ENCODE measurements at places on chromosomes 1 and 21.

DNA sequence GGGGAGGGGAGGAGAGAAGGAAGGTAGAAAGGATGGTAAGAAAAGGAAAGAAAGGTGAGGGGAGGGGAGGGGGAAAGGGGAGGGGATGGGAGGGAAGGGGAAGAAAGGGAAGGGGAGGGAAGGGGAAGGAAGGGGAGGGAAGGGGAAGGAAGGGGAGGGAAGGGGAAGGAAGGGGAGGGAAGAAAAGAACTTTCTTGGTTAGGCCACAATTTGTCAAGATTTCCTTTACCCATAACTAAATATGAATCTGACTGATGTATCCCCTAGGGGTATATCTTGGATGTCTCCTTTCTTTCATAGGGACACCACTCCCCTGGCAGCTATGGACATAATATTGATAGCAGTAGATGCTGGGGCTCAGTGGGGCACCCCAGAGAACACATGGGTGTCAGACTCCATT, 54.4 kb upstream of the PRELP start:
- no peak for DNase-seq

DNA sequence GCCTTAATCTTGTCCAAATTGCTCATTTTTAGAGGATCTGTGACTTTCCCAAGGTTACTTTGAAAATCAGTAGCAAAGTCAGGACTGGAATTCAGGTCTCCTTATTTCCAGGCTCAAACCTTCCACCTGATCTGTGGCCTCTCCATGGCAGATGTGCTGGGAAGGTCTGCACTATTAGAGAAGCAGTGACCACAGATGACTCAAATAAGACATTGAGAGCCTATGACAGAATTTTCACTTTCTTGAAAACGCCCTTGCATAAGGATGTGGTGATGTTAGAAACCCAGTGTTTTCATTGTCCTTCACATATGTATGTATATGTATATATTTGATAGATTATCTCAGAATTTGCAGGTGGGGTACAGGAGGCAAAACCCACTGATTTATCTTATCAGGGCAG, 45.3 kb downstream of the TTC39A start:
- no peak for DNase-seq

- DNase-seq = no peak
Measured at GRCh38 chr1:110165761-110166231, 15.5 kb downstream of the SLC6A17 start.

DNA sequence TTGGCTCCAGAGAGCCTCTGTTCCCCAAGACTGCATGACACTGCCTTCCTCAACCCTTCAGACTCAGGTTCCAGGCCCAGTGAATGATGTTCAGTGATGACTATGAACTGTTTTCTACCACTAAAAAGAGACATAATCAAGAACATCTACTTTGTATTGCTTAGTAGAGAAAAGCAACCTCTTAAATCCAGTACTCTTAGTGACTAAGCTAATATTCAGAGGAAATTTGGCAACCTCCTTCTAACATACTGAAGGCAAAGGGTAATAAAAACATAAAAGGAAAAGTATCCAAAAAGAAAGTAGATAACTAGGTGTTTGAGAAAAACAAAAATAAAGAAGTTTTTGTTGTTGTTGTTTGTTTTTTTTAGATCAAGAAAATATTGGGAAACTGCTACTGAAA, 153.3 kb upstream of the RUNX1 start:
- DNase-seq = no peak

GRCh38 chr1:21935393-21935804, 1.7 kb downstream of the HSPG2 start:
- no peak for DNase-seq

GRCh38 chr1:7070389-7071029, 285.3 kb downstream of the CAMTA1 start:
- DNase-seq = peak; percentile 3

DNA sequence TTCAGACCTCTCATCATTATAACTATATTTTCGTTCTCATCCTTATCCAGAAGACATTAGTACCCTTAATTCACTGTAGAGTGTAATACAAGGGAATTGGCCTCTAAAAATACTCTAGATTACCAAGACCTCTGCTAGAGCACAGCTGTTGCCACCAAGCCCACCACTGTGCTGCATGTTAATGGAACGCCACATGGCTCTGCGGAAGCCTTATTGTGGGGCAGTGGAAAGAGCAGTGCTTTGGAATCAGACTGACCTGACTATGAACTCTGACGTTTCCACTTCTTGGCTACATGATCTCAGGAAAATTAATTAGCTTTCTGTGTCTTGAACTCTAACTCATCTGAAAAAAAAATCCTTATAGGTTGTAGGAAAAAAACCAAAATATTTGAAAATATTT, 222.1 kb downstream of the LMX1A start:
- DNase-seq = no peak

DNA sequence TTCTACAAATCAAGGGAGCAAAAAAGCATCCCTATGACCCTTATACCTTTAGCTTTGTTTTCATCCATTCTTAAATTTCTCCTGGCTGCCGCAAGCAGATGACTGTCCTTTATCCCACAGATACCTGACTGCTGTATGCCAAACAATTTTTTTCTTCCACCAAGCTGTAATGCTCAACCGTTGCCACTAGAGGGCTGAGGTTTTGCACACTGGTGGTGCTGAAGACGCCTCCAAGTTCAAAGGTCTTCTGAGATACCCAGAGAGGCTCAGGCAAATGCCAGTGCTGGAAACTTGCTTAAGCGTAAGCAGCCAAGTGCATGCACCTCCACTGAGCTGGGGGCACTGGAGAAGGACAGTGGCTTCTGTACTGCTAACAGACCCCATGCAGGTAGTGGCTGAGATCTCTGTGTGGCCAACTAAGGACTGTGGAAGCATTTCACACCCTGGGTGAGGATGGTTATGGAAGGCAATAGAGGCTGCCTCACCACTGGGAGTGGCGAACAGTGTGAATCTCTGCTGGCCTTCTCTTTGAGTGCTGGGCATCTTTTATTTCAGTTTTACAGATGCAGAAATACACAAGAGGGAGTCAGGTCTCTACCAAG, 28.5 kb downstream of the CNIH3 start:
- peak; percentile 25 for DNase-seq

- DNase-seq = no peak
Measured at GRCh38 chr1:11951901-11952300, 17.4 kb downstream of the PLOD1 start.

DNA sequence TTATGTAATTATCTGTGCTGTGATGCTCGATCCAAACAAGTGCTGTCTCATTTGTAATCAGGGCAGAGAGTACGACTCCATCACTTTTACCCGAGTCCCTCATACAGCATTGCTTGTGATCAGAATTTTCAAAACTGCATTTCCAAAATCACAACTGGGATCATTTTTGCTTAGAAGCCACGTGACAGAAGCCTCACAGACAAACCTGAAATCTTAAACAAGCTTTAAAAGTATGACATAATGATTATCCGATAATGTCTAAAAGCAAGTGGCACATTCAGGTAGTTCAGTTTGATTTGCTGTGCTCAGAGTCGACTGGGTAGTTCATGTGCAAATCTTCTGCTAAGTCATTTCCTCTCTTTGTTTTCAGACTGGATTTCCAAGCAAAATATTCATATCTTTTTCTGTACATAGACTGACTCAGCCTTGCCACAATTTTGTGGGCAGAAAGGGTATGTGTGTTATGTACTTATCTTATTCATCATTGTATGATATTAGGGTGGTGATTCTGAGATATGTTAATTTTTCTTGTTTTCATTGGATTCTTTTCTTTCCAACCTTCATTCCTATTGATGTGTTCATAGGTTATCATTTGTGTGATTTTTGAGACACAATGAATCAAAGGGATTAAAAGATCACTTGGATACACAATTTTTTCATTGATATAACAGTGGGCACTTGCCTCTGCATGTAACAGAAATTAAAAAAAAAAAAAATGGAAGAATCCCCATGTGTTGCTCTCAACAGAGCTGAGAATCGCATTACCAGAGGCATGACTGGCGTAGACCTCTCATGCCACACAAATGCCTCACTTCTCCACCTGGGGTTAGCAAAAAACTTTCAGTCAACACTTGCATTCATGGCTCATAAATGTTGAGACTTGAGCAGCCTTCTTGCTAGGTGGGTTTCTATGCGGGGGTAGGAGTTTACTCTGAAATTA, 355.7 kb downstream of the LTN1 start:
- no peak for DNase-seq

DNA sequence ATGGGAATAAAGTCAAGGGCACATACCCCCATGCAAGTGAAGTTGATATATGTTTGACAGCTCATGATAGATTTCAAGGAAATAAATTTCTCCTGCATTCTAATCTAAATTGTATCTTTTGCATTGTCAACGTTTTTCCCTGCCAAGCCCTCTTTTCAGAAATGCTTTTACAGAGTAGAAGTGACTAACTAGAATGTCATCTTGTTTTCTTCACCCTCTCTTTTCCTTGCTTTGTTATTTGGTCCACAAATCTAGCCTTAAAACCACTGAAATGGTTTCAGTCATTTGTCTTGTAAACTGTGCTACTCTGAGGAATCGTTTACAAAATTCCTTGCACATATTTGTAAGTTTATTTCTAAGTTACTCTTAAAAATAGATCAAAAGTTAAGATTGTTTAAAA, 600.8 kb upstream of the CXADR start:
- DNase-seq = no peak

GRCh38 chr1:234553240-234554188, 56.5 kb downstream of the IRF2BP2 start:
- no peak for DNase-seq

- DNase-seq = no peak
Measured at GRCh38 chr1:184044603-184045376, 6.7 kb upstream of the TSEN15 start.

DNA sequence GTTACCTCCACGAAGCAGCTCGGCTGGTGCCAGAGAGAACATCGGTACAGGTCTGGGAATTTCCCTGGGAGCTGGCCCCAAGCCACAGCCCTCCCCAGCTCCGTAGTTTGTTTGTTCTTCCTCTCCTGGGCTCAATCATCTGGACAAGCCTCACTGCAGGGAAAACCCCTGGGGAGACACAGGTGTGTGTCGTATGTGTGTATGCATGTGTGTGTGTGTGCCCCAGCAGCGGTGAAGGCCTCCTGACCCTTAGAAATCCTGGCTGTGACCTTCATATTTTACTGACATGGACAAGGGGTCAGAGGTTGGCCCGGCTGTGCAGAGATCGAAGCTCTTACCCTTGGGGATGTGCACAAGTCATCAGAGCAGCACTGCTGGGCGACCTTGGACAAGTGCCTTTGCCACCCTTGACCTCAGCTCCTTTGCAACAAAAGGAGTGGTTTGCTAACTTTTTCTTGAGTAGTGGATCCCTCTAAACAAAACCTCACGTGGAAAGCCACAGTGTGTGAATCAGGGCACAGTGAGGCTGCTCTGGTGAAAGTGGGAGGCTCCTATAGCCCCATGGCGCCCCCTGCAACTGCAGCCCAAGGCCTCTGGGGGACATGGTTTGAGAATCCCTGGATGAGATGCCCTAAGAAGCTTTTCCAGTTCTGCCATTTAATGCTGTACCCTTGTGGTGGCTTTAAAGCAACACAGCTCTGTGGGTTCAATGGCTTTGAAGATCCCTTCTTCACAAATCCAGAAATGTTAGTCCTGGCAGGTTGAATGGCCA, 12.3 kb upstream of the IL22RA1 start:
- DNase-seq = no peak

GRCh38 chr1:171350594-171350993, 36.6 kb downstream of the FMO4 start:
- DNase-seq = no peak

DNA sequence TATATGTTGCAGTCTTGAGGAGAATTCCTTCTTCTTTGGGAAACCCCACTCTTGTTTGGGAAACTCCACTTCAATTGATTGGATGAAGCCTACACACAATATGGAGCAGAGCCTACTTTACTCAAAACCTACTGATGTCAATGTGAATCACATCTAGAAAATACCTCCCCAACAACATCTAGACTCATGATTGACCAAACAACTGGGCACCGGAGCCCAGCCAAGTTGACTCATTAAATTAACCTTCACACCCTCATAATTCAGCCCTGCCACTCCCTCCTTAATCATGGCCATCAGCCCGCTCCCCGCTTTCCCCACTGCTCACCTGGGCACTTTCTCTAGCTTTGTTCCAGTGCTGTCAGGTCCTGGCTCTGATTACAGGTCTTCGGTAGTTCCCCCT, 208.1 kb upstream of the MAP1LC3C start:
- DNase-seq = no peak

GRCh38 chr1:58798910-58799442, 15.1 kb upstream of the JUN start:
- DNase-seq = no peak

- DNase-seq = no peak
Measured at GRCh38 chr1:78676347-78676982, 26.8 kb downstream of the IFI44 start.

GRCh38 chr1:116870300-116870699, 39.4 kb upstream of the PTGFRN start:
- DNase-seq = no peak

- DNase-seq = peak; percentile 80
Measured at GRCh38 chr1:226308723-226309397, at the start of gene LIN9. TSS of gene LIN9 (minus strand) at chr1:226309164. CDS start at chr1:226309139, 25 bp downstream.

All from activated CD8-positive, alpha-beta memory T cell treated with anti-CD3 and anti-CD28 coated beads for 48 hours (primary cell).